Fibroblast of skin of scalp (primary cell): ENCODE measurements at places on chromosomes 3 and 15.

DNA sequence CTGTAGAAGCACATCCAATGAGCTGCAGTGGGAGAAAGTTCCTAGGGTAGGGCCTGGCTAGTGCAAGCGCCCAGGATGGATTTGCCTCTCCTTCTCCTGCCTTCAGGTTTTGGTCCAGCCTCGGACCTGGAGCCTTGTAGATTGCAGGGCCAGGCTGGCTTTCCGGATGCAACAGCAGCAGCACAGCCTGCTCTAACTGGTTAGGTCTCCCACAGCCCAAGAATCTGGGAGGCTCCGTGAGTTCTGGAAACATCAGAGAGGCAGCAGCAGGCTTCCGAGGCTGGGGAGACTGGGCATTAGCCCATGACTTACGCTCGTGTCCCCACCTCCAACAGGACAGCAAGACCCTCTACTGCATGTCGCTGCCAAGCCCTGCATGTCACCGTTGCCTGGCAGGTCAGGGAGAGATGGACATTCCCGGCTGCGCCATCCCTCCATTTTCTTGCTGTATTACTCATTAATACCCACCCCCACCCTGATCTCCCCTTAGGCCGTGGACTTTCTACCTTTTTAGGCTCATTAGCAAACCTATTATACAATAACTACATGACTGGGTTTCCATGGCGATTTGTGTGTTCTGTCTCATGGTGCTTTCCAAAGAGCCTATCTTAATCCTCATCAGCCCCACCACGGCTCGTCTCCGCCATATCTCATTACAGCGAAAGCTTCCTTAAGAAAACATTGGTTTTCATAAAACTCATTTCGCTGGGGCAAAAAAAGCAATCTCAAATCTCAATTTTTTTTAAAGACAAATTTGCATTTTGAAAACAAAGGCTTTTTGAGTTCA lies 40.9 kb upstream of the RGMA start:
- DNase-seq: no peak

- no peak for DNase-seq
Observed at GRCh38 chr3:117567382-117567781, 857.8 kb downstream of the TUSC7 start.

GRCh38 chr3:3053974-3054373 lies 56.2 kb downstream of the IL5RA start:
- DNase-seq: no peak

GRCh38 chr3:154095832-154096421 lies 25.3 kb upstream of the ARHGEF26 start:
- peak; percentile 29 for DNase-seq

DNA sequence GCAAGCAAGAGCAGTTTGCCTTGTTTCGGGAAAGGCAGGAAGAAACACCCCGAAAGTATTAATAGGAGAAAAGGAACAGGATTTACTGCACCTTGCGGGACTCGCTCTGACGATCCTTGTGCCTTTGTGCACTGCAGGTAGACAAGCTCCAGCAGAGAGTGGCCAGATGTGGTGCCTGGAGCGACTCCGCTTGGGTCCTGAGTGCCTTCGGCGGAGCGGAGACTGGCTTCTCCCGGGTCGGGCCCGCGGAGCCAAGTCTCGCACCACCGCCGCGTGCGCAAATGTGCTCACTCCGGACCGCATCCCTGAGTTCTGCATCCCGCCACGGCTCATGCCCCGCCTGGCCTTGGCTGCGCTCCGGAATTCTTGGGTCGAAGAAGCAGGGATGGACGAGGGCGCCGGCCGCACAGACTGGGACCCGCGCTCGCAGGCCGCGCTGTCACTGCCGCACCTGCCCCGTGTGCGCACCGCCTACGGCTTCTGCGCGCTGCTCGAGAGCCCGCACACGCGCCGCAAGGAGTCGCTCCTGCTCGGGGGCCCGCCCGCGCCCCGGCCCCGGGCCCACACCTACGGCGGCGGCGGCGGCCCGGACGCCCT lies 769 bp downstream of the C2CD4A start:
- no peak for DNase-seq
